ENCODE measurements at places on chromosomes 11 and 22.

DNA sequence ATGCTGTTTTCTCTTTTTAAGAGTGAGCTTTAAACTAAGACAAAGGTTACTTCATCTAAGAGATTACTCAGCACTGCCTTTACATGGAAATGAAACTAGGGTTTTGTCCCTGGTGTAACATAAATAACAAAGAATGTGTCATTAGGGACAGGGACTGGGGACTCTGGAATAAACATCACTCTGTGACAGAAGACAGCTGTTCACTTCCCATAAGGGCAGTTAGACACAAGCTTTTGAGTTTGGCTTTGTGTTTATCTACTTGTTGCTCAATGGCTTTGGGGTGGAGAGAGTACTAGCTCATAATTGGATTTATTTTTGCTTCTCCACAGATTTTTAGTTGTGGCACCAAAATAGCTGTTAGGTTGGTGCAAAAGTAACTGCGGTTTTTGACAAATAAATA lies 154.5 kb downstream of the OR4C45 start:
- DNase-seq, result no peak

DNA sequence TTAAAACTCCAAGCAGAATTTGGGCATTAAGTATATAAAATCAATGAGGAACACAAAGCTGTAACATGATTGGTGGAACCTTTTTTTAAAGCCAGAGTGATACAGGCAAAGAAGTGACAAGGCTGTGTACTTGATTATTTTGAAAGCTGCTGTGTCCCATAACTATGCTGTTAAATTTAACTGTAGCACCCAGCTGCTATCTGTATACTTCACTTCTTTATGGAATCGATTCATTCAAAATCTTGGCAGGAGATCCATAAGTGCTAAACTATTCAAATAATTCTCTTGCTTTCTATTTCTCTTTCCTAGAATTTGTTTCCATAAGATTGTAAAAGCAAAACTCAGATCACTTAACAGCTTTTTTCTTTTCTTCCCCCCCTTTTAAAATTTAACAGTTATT lies 231.7 kb downstream of the DYNC2H1 start:
- no peak for DNase-seq

DNA sequence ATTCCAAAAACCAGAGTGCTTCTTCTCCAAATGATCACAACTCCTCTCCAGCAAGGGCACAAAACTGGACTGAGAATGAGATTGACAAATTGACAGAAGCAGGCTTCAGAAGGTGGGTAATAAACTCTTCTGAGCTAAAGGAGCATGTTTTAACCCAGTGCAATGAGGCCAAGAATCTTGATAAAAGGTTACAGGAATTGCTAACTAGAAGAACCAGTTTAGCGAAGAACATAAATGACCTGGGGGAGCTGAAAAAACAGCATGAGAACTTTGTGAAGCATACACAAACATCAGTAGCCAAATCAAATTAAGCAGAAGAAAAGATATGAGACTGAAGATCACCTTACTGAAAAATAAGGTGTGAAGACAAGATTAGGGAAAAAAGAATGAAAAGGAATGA lies 15.5 kb downstream of the OR52M1 start:
- DNase-seq, result no peak

GRCh38 chr11:16265022-16265421 lies 91.3 kb downstream of the SOX6 start:
- DNase-seq, result no peak

GRCh38 chr22:41245917-41246499 lies 5.3 kb upstream of the CHADL start:
- DNase-seq, result no peak

- no peak for DNase-seq
Measured at GRCh38 chr11:111310088-111310487, 11.7 kb downstream of the POU2AF3 start.

DNA sequence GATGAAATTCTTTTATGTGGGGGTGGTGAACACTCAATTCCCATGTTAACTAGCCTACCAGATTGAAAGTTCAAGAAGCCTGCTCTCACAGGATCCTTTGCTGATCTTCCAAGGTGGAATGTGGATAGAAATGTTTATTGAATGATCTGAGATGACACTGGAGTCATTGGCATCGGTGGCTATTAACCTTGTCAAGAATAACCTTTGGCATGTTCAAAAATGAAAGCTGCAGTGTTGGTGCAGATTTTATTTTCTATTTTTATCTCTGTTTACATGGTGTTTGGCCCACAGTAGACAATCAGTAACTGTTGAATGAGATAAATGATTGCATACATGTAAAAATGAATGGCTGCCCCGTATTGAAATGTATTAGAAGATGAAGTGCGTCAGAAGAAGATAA lies 19.0 kb downstream of the MCAM start:
- no peak for DNase-seq

- DNase-seq, result no peak
Measured at GRCh38 chr11:291281-292210, 2.6 kb downstream of the PGGHG start.

DNA sequence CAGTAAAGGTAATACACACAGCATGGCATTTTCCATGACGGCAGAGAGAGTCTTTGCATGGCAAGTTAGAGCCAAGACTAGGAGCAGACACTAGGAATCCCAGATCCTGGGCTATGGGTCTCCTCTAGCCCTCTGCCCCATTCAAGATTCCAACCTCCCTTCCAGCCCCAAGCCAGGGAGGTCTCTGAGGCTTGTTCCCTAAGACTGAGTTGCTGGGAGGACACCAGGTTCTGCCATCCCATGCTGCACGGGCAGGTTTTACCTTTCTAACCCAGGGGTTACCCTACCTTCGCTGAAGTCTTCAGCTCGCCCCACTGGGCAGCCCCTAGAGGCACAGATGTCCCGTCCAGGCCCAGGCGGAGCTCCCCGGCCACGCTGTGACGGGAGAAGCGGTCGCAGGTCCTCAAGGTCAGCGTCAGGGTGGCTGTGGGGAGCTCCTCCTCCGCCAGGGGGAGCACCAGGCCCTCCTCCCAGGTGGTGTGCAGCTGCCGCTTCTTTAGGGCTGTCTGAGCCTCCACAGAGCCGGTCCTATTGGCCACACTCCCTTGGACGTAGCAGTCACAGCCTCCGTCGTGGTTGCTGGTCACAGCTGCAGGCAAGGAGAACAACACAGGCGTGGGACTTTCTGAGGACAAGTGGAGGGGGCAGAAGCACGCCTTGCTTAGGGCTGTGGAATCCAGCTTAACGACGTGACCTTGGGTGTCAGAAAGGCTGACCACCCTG lies 33.8 kb downstream of the SYT13 start:
- peak; percentile 46 for DNase-seq

GRCh38 chr11:62295504-62295903 lies 3.4 kb downstream of the SCGB1D4 start:
- DNase-seq, result peak; percentile 37

GRCh38 chr22:23750714-23751440 lies at the start of gene ZNF70:
TSS of gene ZNF70 (minus strand) at chr22:23751112. CDS start at chr22:23745140, 5,972 bp downstream.
- DNase-seq, result peak; percentile 89

DNA sequence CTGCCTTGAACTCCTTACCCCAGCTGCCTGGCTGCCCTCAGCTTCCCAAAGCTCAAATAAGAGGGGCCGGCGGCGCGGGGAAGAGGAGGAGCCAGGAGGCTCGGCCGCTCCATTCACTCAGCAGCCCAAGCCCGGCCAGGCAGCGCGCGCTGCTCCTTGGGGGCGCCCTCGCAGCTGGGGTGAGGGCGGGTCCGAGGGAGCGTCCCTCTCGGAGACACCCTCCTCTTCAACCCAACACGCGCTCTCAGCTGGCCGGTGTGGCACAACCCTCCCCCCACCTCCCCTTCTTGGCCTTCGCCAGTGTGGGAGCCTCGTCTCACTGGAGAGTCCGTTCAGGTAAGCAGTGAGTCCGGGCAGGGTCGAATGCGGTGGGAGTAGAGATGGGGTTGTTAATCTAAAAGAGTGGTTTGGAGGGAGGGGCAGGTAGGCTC lies at the start of gene WT1:
WT1 (minus strand) TSS at position 29 of the 431 bp plus-strand sequence.
- DNase-seq, result peak; percentile 44

GRCh38 chr11:96065379-96065778 lies 141.5 kb upstream of the MTMR2 start:
- no peak for DNase-seq

DNA sequence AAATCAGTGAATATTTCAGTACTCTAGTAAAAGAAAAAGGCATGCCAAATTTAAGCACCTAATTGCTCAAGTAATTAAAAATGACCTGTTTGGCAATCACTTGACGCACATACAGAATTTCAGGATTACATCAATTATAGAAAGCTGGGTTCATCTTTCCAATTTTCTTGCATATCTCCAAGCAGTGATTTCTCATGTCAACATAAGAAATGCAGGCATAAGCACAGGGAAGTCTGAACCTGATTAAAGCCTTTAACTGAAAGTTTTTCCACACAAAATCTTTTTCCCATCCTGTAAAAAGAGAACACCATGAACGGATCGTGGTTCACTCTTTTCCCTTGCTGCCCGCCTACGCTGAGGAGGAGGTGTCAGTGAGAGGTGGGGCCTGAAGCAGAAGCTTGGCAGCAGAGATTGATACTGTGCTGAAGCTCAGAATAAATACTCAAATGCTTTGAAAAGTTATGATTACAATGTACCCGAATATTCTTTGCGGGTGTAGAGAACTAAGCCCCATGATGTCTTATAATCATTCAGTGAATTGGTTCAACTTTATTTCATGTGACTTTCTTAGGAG lies 704.1 kb upstream of the CCDC90B start:
- DNase-seq, result peak; percentile 52

- peak; percentile 73 for DNase-seq
Measured at GRCh38 chr11:126163074-126163700, 48.3 kb downstream of the RPUSD4 start.

GRCh38 chr22:41181349-41182241 lies 23.5 kb upstream of the L3MBTL2 start:
- no peak for DNase-seq

DNA sequence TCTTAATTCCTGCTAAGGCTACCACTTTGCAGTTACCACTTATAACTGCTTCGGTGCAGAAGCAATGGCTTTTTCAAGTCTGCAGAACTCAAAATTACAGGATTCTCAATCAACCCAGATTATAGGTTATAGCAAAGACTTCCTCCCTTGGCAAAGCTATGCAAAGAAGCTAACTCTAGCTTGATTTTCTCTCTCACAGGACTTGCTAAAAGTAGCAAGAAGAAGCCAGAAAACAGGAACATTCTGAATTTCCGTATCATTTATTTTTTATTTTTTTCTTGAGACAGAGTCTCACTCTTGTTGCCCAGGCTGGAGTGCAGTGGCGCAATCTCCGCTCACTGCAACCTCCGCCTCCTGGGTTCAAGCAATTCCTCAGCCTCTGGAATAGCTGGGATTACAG lies 10.7 kb upstream of the PLEKHB1 start:
- no peak for DNase-seq

DNA sequence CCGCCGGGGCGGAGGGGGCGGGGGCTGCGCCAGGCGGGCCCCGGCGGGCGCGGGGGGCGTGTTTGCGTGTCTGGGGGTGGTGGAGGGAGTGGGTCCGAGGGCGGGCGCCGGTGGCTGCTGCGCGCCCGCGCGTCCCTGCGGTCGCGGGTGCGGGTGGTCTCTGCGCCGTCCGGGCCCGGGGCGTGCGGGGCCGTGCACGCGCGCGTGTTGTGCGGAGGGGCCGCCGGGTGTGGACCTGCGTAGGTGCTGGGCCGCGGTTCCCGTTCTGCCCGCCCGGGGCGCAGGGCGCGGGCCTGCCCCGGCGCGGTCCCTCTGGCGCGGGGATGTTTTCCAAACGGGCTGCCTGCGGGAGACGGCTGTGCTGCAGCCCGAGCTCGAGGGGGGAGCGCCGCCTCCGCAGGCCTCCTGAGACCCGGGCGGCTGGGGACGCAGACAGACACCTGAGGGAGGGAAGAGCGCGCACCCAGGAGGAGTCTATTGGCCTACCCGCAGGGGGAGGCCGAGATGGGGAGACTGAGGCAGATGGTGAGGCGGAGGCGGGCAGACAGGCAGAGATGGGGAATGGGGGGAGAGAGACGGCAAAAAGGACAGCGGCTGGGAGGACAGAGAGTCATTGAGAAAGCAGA lies 442 bp downstream of the PELI3 start:
- peak; percentile 53 for DNase-seq
